ENCODE measurements at places on chromosomes 3 and 15.

- DNase-seq: no peak
Observed at GRCh38 chr3:54968546-54969172, 40.8 kb upstream of the LRTM1 start.

- no peak for DNase-seq
Observed at GRCh38 chr3:100210772-100211135, 50.0 kb upstream of the TBC1D23 start.

DNA sequence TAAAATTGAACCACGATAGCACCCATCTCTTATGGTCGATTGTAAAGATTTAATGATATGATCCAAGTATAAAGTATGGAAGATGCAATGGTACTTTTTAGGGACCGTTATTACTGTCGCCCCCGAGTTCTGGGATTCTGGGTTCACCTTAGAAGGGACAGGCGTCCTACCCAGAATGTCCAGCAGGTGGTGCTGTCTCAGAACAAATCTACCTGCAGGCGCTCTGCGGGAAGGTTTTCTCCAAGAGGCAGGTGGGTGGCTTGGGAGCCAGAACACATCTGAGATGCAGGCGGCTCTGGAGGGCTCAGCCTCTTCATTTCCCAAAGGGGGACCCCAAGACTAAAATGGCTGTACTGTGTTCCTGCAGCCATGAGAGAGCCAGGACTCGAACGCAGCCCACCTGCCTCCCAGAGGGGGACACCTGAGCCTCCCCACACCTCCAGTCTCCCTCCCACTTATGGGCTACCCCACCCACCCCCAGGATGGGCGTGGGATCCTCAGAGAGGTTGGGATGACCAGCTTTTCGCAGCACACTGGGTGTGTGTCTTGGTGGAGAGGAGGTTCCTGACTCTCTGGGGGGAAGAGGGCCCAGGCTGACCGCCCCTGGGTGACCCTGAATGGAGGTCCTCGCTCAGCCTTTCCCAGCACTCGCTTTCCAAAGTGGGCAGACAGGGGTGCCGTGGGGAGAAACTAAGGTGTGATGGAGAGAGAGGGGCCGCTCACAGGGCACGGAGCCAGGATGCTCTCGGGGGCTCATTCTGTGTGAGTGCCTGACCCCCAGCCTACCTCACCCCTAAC lies 28.1 kb upstream of the CORO2B start:
- peak; percentile 67 for DNase-seq

DNA sequence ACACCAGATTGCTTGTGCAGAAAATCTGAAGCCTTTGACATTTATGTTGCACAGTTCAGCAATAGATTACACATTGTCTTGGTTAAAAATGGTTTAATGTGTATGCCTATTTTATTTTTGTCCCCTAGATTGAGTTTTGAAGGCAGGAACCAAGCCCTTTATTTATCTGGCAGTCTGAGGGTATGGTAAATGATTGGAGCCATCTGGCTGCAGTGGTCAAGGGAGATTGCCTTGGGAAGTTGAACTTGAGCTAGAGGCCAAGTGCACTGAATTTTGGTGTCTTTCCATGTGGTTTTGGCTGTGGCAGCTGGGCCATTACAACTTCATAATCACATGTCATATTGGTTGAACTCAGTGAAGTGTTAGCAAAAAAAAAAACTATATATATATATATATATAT lies 248.7 kb upstream of the C2CD4B start:
- no peak for DNase-seq

DNA sequence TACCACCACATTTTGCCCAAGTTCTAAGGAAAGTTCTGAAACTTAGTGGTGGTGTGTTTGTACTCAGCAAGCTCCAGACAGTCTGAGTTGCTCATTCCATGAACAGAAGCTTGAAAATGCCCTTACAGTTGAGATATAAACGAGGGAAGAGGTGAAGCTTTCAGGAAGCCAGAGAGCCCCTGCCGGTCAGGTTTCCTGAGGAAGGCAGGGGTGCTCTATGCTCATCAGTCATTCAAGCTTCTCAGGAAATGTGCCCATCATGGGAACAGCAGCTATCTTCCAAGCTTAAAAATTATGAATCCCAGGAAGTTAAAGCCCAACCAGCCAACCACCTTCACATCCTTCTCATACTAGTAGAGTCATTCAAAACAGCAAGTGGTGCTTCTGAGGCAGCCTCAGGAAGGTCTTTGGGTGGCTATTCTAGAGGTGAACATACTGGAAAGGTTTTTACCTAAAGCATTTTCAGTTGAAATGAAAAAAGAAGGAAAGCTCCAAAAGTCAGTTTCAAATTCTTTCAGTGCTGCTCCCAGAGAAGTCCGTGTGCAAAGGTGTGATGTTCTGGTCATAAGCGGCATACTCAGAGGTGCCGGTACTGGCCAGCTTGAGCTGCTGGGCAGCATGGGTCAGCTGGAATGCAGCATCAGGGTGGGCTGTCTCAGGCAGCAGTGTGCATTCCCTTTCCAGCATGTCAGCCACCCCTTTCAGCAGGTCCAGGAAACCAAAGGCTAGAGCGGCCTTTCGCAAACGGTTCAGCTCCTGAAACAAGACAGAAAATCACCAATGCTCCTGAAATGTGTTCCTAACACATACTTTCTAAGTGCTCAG lies 31.8 kb downstream of the INTS14 start:
- no peak for DNase-seq

GRCh38 chr3:73480187-73480672 lies 144.5 kb downstream of the PDZRN3 start:
- DNase-seq: no peak

DNA sequence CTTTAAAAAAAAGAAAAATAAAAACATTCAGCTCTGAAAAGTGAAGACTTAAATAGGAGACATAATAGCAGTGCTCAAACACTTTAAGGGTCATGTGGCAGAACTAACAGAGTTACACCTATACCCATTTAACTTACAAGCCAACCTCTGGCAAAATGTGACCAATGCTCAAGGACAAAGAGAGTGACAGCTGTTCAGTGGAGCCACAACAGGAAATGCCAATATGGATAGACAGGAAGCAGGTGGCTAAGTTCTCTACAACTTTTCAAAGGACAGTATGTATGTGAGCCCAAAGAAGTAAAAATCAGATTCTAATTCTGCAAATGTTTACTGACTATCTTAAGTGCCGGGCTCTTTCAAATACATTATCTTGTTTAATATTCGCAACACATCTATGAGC lies 3.4 kb downstream of the TMCC1 start:
- no peak for DNase-seq

DNA sequence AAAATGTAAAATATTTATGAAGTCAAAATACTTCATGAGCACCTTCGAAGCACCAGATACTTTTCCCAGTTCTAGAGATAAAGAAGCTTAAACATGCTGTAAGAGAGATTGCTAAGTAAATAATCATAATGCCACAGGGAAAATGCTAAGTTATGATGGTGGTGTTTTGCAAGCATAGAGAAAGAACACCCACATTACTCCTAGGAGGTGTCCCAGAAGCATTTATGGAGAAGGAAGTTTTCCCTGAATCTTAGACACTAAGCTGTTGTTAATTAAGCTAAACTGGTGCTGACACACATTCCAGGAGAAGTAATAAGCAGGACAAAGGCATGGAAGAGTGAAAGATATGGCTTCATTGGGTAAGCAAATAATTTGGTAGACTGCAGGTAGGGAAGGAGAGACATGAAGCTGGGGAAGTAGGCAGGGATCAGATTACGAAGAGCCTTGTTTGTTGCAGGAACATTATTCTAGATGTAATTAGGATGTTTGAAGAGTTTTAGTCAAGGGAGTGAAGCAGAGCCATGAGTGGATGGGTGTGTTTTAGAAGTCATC lies 40.4 kb upstream of the CHMP2B start:
- no peak for DNase-seq

GRCh38 chr3:75896265-75896664 lies 110.9 kb upstream of the ZNF717 start:
- no peak for DNase-seq

DNA sequence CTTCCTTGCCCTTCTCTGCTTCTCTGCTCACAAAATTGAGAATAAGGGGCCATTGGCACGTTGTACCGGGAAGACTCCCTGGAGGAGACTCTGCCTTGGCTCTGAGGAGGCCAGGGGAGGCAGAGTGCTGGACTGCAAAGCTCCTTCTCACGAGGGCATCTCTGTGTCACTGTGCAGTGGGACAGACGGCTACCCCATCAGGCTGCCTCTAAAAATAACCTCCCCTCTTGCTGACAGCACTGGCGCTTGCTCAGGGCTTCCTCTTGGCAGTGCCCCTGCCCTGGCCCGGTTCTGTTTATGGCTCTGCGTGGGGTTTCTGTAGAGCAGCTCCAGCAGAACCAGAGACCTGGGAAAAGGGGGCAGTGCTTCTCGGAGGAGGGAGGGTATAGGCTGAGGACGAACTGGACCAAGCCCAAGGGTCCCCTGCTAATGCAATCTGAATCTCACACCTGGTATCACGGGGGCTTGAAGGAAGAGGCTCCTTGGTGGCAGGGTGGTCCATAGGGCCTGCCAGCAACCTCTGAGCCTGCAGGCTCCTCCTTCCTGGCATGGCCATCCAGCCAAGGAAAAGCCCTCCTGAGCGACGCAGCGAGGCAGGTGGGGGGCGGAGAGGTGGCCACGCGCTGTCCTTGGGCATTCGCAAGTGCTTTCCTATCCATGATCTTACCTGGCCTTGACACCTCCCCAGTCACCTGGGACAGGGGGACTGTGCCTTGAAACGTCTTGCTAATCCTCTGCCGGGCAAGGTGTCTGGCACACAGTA lies 63.3 kb upstream of the TLE3 start:
- peak; percentile 83 for DNase-seq

DNA sequence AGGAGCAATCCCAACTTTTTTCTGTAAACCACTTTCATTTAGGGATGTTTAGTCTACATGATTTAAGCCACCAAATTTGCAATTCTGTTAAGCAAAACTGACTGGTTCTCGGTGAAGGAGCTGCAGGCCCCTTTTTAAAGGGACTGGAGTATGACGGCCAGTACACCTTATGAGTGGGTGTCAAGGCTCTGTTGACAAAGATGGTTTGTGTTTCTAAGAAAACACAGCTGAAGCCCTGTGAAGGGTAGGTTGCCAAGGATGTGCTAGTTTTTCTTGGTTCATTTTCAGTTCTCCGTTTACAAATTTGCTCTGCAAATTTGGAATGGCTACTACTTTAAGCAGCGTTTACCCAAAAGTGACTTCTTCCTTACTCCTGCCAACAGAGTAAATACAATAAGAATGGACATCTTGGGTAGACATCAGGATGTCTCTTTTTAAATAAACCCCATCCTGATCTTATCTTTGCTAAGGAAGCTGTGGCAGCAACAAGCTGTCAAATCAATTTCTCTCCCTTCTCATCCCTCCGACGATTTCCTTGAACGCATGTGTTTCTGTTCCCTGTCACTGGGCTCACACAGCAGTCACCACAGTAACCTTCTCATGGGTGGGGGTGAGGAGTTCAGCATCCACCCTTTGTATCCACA lies 58.2 kb upstream of the CMTM8 start:
- DNase-seq: no peak
